ENCODE measurements at places on chromosomes 6 and 20. TPM values are rescaled to one million over a fixed set of nuclear protein-coding genes. Genes with fewer than 3 reads are reported as not detected.

The ARHGAP40 gene
- total RNA-seq = 0.04 TPM

The GPR63 gene
- total RNA-seq = 0.11 TPM

The TRIM40 gene
- not detected for total RNA-seq

The FILIP1 gene
- 10.5 TPM for total RNA-seq

The GLP1R gene
- total RNA-seq = not detected

The HRH3 gene
- total RNA-seq = not detected

The GTPBP2 gene
- 38.5 TPM for total RNA-seq

The SMOC2 gene
- total RNA-seq = not detected

The FAM229B gene
- 9.4 TPM for total RNA-seq

The UBR2 gene
- total RNA-seq = 20.5 TPM

The CLVS2 gene
- total RNA-seq = not detected
